Activated T-cell treated with anti-CD3 and anti-CD28 coated beads for 1 hour (primary cell): ENCODE measurements at places on chromosomes 1 and 21.

DNA sequence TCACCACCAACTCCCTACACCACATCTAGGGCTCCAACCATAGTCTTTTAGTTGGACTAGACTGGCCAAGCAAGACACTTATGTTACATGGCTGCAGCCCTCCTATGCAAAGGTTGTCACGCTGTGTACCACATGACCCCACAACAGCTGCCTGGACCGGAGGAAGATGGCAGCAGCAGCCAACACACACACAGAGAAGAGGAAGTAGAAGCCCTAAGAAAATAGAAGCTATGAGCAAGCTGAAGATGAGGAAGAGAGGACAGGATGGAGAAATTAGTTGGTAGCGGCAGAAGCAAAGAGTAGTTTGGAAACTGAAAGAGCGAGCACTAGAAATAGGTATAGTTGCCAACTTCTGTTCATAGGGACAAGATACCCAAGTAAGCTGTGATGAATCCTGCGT is 60.8 kb upstream of the RALGPS2 start:
- no peak for DNase-seq

- DNase-seq = no peak
Observed at GRCh38 chr1:62906428-62906886, 122.5 kb downstream of the ATG4C start.

- DNase-seq = peak; percentile 17
Observed at GRCh38 chr21:33268737-33269441, 2.7 kb downstream of the IL10RB start.

GRCh38 chr1:156958247-156958714 is 37.8 kb downstream of the LRRC71 start:
- no peak for DNase-seq

GRCh38 chr1:93000751-93001175 is 39.5 kb upstream of the DIPK1A start:
- no peak for DNase-seq

- DNase-seq = no peak
Observed at GRCh38 chr1:180917306-180918065, 4.8 kb downstream of the KIAA1614 start.

DNA sequence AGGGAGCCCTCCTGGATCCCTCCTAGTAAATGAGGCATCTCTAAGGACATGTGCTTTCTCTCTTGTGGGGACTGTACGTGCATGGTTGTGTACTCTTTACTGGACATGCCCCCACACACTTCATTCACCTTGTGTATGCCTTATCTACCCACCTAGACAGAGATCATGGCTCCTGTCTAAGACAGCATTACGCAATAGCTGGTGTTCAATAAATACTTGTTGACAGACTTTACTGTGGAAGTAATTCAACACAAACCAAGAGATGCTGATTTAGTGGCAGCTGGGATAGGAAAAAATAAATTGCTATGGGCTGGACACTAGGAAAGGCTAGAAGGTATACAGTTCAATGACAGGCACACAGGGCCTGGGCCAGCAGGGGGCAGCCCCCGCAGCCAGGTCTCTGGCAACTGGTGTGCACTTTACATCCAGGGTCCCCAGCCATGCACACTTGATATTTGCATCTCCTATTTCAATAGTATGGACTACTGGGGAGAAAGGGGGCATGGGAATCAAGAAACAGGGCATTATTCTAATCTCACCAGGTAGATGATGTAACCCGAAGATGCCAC is 24.2 kb downstream of the TRABD2B start:
- no peak for DNase-seq

- DNase-seq = no peak
Observed at GRCh38 chr21:29208044-29208681, 77.7 kb downstream of the MAP3K7CL start.
